ENCODE measurements at places on chromosomes 12 and 14.

DNA sequence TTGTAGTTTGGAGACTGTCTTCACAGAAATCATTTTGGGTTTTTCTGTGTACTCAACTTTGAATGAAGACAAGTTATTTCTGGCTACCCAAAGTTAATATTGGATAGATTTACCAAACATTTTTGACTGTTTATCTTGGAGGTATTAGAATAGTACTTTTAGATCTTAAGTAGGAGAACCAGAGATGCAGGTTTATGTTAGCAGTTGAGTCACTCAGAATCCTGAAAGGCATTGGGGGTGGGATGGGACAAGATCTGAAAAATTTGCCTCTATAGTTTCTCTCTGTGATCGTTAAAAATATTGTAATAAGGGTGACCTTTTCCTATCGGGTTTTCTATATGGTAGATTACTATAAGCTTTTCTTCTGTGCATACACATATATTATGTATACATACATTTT is 112.3 kb downstream of the TTC6 start:
- DNase-seq = no peak

DNA sequence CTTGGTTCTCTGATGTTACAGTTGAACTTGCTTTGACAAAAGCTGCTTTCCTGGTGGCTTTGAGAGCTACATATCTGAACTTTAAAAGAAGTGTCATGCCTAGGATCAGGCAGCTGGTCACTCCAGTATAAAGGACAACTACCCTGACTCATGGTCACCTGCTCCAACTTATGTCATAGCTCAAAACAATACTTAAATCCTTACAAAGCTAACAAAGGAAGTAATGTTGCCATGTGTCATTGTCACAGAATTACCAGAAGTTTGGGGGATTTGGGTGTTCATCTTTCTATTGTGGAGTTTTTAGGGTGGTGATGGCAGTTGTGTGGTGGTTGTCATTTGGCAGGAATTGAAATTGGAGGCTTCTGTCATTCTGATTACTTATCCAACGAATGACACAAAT is 1.8 kb upstream of the TCP11L2 start:
- DNase-seq = no peak

GRCh38 chr12:97645726-97646125 is 183.1 kb downstream of the RMST start:
- DNase-seq = no peak

DNA sequence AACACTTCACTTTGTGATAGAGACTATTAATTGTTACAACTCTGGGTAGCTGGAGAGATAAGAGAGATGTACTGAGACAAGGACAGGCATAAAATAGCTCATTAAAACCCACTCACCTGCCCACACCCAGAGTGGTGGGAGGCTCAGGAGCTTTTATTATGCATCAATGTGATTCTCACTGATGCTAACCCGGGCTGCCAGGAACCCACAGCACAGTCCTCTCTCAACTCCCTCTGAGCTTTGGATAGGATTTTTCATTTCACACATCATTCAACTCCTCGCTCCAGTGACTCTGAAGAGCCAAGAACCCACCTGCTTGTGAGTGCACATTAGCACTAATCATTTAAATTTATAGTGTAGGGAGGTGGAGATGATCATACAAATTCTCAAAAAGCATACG is 827.9 kb downstream of the FLRT2 start:
- no peak for DNase-seq

- DNase-seq = no peak
Measured at GRCh38 chr12:40287369-40287975, 62.7 kb downstream of the LRRK2 start.

DNA sequence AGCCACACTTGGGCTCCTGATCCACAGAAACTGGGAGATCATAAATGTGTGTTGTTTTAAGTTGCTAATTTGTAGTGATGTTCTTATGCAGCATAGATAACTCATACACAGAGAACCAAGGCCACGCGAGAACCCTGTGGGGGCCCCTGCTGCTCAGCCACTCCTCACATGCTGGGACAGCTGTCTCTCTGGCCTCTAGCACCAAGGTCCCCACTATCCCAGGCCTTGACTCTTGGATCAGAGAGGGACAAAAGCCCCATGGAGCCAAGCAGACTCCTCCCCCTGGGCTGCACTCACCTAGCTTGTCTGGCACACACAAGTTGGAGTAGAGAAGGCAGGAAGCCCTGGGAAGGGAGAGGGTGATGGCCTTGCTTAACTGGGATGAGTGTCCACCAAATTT is 11.3 kb downstream of the PLD4 start:
- DNase-seq = no peak

DNA sequence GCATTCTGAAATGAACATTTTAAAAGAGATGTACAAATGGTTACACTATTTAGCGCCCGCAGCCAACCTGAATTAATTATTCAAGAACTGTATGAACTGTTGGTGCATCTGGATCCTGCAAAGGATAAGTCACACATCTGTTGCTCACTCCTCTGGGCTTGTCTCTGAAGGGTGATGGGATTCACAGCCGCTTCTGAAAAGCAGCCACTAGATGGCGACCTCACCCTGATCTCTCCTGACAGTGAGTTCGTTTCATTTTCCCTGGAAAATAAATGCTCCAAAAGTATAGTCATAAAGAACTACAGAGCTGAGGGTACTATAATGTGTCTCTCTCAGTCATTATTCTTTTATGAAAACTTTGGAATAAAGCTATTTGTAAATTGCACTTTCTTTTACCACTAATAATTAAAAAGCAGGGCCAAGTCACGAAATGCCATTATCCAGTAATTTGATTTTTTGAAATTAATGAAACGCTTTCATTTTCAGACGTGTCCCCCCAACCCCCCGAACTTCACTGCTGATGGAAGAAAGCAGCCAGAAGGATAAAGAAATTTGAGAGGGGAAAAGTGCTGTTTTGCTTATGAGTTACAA is 789.6 kb downstream of the NRXN3 start:
- peak; percentile 50 for DNase-seq

DNA sequence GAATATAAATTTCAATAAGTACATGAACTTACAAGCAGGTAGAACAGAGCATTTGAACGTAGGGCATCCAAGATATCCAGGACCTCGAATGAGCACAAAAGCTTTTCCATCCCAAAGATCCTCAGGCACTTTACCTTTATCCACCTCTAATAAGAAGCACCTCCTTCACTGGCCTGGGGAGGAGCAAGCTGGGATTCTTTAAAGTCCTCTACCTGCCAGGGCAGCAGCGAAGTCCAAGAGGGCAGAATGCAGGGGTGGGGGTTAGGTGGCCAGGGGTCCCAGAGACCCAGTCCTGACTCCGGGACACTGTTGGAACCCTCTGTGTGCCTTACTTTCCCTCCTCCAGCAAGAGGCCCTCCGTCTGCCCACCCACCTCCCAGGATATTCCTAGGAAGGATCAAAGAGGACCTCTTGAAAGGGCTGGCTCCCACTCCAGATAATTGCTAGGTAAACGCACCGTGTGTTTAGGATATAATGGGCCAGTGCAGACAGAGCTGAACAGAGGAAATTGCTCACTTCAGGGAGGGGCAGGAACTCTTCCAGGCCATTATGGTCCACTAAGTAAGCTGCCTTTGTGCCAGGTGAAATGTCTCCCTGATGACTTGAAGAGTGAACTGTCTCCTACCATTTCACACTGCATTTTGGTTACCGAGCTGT is 68.1 kb downstream of the TTC9 start:
- no peak for DNase-seq

- DNase-seq = no peak
Measured at GRCh38 chr14:50432131-50432530, 35.5 kb upstream of the CDKL1 start.

DNA sequence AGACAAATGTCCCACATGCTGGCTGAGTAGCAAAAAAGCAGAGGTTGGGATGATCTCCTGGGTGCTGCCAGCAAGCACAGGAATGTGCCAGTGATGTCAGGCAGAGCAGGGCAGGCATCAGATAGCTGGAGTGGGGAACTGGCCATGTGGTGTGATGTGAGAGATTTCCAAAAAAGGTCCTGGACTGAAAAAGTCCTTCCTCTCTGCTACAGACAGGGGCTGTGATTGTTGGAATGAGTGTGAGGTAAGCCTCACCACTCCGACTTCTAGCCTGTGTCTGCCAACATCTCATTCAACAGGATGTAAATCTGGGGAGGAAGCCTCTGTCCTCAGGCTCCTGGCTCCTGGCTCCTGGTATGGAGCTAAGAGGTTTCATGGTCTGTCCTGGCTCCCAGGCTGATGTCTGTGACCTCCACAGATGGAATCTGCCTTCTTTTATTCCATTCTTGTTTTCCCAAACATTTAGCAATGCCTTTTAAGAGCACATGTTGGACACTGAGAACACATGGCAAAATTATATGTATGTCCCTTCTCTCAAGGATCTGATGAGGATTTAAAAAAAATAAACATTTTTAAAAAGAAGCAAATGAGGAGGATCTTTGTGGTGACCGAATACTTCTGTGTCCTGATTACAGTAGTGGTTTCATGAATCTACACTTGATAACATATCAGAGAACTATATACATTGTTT is 50.1 kb upstream of the STK38L start:
- DNase-seq = no peak

GRCh38 chr12:168763-169525 is 45.0 kb downstream of the SLC6A12 start:
- DNase-seq = no peak

- no peak for DNase-seq
Measured at GRCh38 chr12:17818931-17819330, 271.1 kb downstream of the RERGL start.

DNA sequence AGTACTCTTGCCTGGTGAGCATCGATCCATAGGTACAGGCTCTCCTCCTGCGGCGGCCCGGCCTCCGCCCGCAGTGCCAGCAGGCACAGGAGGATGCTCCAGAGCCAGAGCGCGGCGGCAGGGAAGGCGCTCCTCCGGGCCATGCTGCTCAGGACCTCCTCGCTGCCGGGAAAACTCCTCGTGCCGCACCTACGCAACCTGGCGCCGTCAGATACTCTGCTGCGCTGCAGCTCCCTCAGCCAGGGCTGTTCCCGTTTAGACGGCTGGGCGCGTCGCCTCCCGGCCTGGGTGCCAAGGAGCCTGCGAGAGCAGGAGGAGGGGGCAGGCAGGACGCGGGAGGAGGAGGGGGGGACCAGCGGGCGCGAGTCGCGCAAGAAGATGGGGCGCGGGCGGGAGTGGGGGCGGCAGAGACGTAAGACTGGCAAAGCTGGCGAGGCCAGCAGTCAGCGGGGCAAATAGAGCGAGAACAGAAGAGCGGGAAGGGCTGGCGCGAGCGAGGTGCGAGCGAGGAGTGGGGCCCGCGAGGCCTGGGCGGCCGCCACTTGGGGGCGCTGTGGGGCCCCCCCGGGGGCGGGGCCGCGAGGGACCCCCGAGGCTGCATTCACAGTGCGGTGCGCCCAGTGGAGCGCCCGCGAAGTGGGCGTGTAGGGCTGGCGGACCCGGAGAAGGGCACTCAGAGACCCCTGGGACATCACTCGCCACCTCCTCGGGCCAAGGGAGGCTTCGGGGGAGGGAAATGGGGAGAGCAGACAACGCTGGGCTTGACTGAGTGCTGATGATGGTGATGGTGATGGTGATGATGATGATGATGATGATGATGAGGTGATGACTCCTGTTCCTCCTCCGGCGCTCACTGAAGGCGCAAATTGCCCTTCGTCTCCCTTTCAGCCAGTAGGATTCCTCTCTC is at the start of gene WIF1:
WIF1 (minus strand) TSS at position 257 of the 907 bp plus-strand sequence; CDS start at position 143, 114 bp downstream.
- no peak for DNase-seq

GRCh38 chr14:24863968-24864684 is 185.8 kb downstream of the STXBP6 start:
- no peak for DNase-seq

GRCh38 chr12:69671597-69671996 is 27.5 kb downstream of the BEST3 start:
- no peak for DNase-seq

DNA sequence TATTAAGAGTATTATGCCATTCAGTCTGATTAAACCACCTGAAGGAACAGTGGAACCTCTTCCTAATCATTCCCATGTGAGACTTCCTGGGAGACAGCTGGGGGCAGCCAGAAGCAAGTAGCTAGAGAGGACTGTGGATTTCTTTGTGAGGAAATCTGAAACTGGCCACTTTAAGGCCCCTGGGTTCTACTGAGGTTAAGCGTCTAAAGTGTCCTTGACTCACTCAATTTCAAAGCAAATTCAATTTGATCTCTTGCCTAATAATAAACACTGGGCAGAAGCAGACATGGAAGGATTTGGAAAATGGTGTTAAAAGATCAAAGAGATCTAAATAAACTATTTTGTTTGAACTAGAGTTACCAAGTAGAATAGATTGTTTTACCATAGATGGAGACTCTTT is 909.9 kb downstream of the NRXN3 start:
- no peak for DNase-seq

DNA sequence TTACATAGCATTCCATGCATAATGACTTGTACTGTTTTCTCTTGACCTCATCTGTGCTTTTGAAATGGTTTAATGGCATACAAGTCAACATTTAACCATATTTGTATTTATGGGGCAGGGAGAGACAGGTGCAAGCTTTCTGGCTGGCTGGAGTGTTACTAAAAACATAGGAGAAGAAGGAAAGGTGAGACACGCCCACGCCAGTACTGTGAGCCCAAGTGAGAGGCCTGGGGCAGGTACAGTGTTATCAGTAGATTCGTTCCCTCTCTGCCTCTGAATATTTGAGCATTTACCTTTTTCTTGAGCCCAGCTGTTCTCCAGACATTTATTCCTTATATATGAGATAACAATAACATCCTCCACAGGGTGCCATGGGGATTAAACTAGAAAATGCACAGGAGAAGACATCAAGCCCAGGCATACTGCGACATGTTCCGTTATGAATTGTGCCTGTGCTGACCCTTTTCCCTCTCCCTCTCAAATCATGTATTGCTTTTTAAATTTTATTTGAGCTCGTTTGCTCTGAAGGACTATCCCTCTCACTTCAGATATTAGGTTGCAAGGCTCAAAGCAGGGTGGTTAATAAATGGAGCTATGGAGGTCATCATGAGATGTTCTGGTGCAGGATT is 34.6 kb upstream of the TUBA1C start:
- DNase-seq = no peak

- DNase-seq = no peak
Measured at GRCh38 chr14:105171004-105171673, 2.6 kb upstream of the JAG2 start.

GRCh38 chr12:26648584-26648983 is 184.4 kb downstream of the ITPR2 start:
- DNase-seq = no peak

DNA sequence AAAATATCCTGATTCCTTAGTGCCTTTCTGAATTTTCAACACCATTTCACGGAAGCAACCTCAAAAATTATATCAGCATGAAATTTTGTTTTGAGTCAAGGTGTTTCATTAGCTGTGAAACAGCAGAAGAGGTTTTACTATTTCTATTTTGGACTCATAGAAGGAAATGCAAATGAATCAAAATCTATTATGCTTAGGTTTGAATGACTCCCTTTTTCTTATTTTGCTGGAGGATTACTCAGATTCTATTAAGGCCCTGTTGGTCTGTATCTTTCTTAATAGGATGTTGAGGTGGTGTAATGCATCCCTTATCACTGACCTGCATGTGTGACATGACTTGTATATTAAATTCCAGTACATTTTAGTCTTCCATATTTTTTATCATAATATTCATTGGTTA is 165.8 kb downstream of the TMTC2 start:
- no peak for DNase-seq

GRCh38 chr12:78096909-78097597 is 266.4 kb downstream of the NAV3 start:
- no peak for DNase-seq

Measured in CD8-positive, alpha-beta memory T cell (primary cell).